ENCODE measurements at places on chromosomes 7 and 10. TPM values are rescaled to one million over a fixed set of nuclear protein-coding genes. Genes with fewer than 3 reads are reported as not detected.
A peak's percentile ranks its signal among the peaks of the same experiment; 100 is the strongest.

CDNF gene
- 5.7 TPM for polyA plus RNA-seq

UTF1 gene
- polyA plus RNA-seq = not detected

SLC18A2 gene
- 5.9 TPM for polyA plus RNA-seq

DNA sequence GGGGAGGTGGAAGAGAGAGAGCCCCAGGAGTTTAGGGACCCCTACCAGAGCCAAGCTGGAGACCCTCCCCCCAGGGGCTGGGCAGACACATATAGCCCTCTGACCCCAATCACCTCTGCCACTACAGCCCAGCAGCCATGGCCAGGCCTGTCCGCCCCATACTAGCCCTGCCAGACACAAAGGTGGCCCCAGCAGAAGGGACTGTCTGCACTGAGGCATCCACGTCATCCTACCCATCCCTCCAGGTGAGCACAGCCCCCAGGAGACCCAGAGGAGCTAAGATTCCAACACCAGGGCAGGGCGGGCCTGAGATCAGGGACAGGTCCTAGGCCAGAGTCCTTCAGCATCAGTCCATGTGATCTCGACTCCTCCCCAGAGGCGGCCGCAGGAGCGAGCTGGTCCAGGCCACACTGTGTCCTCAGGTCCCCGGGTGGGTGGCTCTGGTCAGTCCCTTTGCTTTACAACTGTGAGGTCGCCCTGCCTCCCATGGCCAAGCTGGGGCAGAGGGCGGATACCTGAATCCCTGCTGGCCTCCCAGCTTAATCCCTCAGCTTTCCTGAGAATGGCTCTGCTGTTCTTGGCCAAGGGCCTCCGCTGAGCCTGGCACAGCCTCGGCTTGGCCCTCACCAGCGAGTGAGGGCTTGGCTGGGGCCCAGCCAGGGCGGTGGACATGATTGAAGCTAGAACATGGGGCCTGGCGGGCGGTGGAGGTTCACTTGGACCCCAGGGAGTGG is 14.3 kb upstream of the ELN start:
- H3K36me3 ChIP-seq = no peaks in the 10 kb centered on the region
- H3K27ac ChIP-seq = no peak overlapping the region
- no peak overlapping the region for H3K4me3 ChIP-seq
- H3K4me1 ChIP-seq = no peaks in the 10 kb centered on the region
- DNase-seq = peak; percentile 60

GRCh38 chr10:11274452-11274851 is 256.8 kb downstream of the CELF2 start:
- no peak for DNase-seq
- H3K4me3 ChIP-seq = no peak overlapping the region
- H3K27ac ChIP-seq = no peak overlapping the region
- H3K27me3 ChIP-seq = no peaks in the 10 kb centered on the region

DNA sequence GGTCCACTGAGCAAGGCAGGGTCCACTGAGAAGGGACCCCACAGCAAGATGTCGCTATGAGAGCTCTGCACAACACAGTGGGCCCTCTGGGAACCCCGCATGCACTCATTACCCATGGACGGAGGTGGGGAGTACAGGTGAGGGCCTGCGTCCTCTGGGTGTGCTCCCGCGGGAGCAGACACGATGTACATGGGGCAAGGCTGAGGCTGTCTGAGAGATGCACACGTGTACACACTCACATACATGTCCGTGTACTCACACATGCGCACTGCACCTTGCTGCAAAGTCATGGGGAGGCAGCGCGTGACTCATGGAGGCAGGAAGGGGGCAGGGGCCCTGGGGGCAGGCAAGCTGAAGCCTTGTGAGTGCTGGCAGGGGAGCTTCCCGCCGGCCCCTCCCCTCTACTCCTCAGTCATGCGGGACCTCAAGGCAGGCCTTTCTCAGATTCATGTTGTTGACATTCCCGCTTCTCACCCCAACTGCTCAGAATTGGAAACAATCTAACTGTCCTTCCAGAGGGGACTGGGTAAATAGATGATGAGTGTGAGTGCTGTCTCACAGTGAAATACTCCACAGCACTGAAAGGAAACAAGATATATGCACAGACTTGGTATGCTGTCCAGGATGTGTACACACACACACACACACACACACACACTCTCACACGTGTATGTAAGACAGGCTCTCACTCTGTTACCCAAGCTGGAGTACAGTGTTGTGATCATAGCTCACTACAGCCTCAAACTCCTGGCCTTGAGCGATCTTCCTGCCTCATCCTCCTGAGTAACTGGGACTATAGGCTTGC is 40.0 kb downstream of the GOLGA7B start:
- DNase-seq = no peak
- H3K36me3 ChIP-seq = no peaks in the 10 kb centered on the region
- H3K27ac ChIP-seq = no peak overlapping the region
- no peaks in the 10 kb centered on the region for H3K27me3 ChIP-seq
- H3K4me3 ChIP-seq = no peak overlapping the region

- H3K4me1 ChIP-seq = no peaks in the 10 kb centered on the region
- no peak overlapping the region for H3K27ac ChIP-seq
- no peaks in the 10 kb centered on the region for H3K36me3 ChIP-seq
Measured at GRCh38 chr7:146713934-146714333, 597.3 kb downstream of the CNTNAP2 start.

- H3K27me3 ChIP-seq = no peaks in the 10 kb centered on the region
- H3K36me3 ChIP-seq = no peaks in the 10 kb centered on the region
- no peak overlapping the region for H3K27ac ChIP-seq
Measured at GRCh38 chr10:29081951-29082685, 206.8 kb upstream of the LYZL1 start.

DNA sequence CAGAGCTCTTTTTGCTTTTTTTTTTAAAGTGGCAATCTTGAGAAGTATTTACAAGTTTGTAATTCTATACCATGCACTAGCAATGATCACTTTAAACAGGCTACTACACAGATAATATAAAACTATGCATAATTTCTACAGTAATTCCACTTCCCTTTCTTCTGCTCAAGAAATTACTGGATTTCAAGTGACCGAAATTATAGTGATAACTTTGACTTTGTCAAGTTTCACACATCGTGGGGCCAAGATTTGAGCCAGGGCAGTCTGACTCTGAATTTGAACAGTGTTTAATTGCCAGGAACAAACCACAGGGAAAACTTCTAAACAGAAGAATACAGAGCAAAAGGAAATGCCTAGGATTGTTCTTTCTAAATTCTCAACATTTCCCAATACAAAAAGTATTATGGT is 288.3 kb upstream of the MKLN1 start:
- no peak overlapping the region for H3K27ac ChIP-seq
- no peaks in the 10 kb centered on the region for H3K27me3 ChIP-seq
- no peak for DNase-seq
- H3K36me3 ChIP-seq = no peaks in the 10 kb centered on the region

DNA sequence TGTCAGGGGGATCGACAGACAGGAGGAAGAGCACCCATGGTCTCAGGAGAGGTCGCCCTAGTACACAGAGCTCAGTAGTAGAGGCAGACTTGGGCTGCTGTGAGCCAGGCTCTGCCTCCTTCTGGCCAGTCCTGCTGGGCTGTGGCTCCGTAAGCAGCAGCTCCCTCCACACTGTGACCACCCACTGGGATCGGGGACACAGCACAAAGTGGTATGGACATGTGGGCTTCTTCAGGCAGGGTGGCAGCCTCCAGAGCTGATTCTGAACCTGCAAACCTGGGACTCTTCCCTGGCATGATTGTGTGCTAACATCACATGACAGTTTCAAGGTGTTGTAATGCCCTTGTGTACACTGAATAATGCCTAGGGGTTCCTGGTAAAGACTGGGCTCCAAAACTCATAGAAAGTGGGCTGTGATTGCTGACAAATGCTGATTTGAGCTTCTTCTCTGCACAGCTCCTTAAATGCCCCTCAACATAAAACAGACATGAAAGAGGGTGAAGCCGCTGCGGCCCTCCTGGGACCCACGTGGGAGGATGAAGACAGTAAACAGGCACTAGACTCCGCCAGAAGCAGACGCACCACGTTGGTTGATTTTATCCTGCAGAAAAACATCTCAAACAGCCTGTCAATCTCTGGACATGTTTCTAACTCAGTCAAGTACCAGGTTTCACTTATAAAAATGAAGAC is 76.7 kb downstream of the GPR26 start:
- DNase-seq = no peak
- H3K27me3 ChIP-seq = no peaks in the 10 kb centered on the region
- H3K4me1 ChIP-seq = no peaks in the 10 kb centered on the region
- no peaks in the 10 kb centered on the region for H3K36me3 ChIP-seq
- no peak overlapping the region for H3K27ac ChIP-seq

DNA sequence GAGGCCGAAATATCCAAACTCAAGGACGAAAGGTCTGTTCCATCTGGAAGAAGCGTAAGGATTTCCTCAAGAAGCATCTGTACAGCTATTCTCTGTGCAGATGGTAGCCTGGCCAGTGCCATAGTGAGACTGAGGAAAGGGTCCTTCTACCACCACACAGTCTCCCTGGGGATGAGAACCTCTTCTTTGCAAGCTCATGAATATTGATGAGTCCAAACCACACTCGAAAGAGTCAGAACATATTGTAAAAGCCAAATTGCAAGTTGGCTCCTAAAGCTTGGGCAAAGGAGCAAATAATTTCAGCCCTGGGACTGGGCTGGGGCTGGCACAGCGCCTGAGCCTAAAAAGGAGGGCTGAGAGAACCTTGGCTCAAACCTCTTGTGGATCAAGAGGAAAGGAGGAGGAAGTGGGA is 66.1 kb upstream of the PIP4K2A start:
- no peaks in the 10 kb centered on the region for H3K36me3 ChIP-seq
- no peak overlapping the region for H3K4me3 ChIP-seq
- no peaks in the 10 kb centered on the region for H3K27me3 ChIP-seq
- H3K27ac ChIP-seq = no peak overlapping the region
- DNase-seq = no peak
- H3K4me1 ChIP-seq = no peaks in the 10 kb centered on the region

DNA sequence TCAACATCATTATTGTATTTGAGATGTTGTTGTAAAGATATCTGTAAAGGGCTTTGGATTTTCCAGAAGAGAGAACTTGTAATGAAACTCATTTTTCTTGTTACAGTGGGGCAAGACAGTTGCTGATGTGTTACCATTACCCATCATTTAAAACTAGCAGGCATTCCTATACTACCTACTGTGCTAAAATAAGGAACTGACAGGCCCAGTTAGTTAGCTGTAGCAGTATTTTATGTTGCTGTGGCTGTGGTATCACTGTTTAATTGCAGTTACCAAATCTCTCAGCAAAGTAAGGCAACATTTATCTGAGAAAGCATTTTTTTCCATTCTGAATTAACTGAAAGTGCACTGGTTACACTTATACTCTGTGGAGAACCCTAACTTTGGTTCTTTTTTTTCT is 9.9 kb downstream of the ST7 start:
- H3K36me3 ChIP-seq = no peaks in the 10 kb centered on the region
- H3K27ac ChIP-seq = no peak overlapping the region
- no peak for DNase-seq
- no peak overlapping the region for H3K4me3 ChIP-seq

- no peaks in the 10 kb centered on the region for H3K27me3 ChIP-seq
- no peak overlapping the region for H3K4me3 ChIP-seq
- no peaks in the 10 kb centered on the region for H3K4me1 ChIP-seq
- DNase-seq = no peak
- H3K36me3 ChIP-seq = no peaks in the 10 kb centered on the region
Measured at GRCh38 chr7:73436031-73436929, 2.7 kb downstream of the FZD9 start.

DNA sequence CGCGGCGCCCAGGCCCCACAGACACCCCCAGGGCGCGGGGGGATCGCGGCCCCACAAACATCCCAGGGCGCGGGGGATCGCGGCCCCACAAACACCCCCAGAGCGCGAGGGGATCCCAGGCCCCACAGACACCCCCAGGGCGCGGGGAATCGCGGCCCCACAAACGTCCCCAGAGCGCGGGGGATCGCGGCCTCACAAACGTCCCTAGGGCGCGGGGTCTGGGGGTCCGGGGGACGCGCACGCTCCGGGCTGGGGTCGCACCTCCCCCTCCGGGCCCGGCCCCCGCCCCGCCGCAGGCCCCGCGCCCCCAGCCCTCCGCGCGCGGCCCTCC is 382 bp downstream of the DIP2C start:
- peak overlapping the region; percentile 57 for H3K4me3 ChIP-seq
- H3K36me3 ChIP-seq = no peaks in the 10 kb centered on the region
- peak overlapping the region; percentile 22 for H3K27ac ChIP-seq
- no peaks in the 10 kb centered on the region for H3K4me1 ChIP-seq
- H3K27me3 ChIP-seq = no peaks in the 10 kb centered on the region
- peak; percentile 70 for DNase-seq

DNA sequence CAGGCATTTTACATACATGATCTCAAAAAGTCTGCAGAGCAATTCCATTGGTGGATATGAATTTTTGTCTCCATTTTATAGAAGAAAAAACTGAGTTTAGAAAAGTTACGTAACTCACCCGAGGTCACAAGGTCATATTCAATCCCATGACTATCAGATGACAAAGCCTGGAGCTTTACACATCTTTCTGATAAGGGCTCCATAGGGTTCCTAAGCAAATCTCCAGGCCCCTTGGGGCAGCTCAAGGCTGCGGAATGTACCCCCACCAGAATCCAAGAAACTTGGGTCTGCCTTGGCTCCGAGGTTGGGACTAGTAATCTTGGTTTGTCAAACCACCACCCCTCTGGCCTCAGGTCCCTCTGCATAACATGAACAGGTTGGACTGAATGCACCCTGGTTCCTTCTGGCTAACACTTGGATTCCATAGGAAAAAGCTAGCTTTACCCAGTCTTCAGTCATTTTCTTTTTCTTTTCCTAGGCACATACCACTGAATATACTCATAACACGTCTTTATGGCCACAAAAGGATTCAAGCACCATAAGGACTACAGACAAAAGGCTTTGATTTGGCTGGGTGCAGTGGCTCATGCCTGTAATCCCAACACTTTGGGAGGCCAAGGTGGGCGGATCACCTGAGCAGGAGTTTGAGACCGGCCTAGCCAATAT is 55.5 kb downstream of the PIP4K2A start:
- DNase-seq = no peak
- H3K36me3 ChIP-seq = no peaks in the 10 kb centered on the region
- H3K27me3 ChIP-seq = no peaks in the 10 kb centered on the region
- H3K27ac ChIP-seq = no peak overlapping the region
- H3K4me3 ChIP-seq = no peak overlapping the region
- no peaks in the 10 kb centered on the region for H3K4me1 ChIP-seq

DNA sequence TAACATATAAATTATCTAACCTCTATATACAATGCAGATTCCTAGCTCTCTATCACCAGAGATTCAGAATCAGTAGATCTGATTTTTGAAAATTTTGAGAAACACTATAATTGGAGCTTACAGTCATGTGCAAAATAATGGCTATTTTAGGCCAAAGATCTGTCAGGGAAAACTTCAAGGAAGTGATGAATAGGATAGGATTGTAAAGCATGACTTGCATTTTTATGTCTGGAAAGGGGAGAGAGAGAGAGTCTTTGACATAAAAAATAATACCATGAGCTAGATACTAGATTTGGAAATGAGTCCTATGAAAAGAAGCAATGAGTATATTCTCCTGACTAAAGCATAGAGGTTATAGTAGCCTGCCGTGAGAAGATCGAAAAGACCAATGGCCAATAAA is 181.1 kb downstream of the SDHAF3 start:
- H3K27ac ChIP-seq = no peak overlapping the region
- H3K4me1 ChIP-seq = no peaks in the 10 kb centered on the region
- no peak for DNase-seq

- no peaks in the 10 kb centered on the region for H3K27me3 ChIP-seq
- H3K36me3 ChIP-seq = no peaks in the 10 kb centered on the region
- H3K4me3 ChIP-seq = no peak overlapping the region
Measured at GRCh38 chr10:120365872-120366271, 91.2 kb upstream of the PLPP4 start.

GRCh38 chr10:92102601-92103213 is 179.1 kb downstream of the BTAF1 start:
- H3K27me3 ChIP-seq = no peaks in the 10 kb centered on the region
- no peaks in the 10 kb centered on the region for H3K36me3 ChIP-seq
- H3K4me3 ChIP-seq = no peak overlapping the region
- no peaks in the 10 kb centered on the region for H3K4me1 ChIP-seq
